ENCODE measurements at places on chromosomes 5 and 9.

GRCh38 chr5:73892806-73893205, 266.8 kb downstream of the ARHGEF28 start:
- no peak for DNase-seq

DNA sequence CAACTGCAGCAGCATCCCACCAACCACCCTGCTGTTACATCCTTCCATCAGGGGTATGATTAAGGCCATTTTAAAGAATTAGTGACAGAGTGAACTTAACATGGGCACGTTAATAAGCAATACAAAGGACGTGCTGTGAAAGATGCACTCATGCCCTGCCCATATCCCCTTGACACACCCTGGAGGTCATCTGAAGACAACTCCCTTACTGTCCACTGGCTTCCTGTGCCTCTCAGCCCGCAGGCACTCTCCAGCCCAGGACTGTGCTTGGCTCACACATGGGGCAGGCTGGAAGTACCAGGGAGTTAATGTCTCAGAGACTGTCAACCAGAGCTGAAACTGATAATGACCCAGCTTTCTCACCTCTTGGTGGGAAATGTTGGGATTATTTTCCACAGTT, 81.8 kb downstream of the TRIM36 start:
- DNase-seq: no peak

DNA sequence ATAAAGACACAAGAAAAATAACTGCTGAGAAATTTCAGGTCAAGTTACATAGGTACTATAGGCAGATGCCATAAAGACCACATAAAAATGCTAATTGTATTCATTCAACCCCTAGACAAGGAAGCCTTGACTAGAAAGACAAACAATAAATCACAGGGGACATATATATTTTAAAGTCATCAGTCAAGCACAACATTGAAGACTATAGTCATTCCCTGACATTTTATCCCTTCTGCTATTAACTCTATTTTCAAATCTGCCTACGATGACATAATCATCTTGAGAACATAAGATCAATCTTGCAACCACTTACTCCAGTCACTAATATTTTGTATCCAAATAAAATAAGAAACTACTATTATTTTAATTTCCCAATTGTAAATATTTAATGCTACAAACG, 38.3 kb downstream of the FAM13B start:
- no peak for DNase-seq

DNA sequence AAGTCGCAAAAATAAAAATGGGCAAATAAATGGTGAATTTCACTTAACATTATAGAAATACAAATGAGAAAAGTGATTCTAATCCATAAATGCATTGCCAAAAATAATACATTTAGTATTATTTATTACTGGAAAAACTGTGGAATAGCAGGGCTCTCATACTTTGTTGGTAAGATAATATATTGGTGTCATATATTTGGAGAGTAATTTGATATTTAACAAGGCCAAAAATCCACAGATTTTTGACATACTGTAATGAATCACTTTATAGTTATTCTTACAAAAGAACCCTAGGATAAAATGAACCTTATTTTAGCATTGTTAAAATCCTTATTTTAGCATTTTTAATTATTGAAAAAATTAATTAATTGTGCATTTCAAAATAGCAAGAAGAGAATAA, 397.2 kb upstream of the DAB2 start:
- no peak for DNase-seq

GRCh38 chr5:115459855-115460341, 84.7 kb downstream of the FEM1C start:
- no peak for DNase-seq

DNA sequence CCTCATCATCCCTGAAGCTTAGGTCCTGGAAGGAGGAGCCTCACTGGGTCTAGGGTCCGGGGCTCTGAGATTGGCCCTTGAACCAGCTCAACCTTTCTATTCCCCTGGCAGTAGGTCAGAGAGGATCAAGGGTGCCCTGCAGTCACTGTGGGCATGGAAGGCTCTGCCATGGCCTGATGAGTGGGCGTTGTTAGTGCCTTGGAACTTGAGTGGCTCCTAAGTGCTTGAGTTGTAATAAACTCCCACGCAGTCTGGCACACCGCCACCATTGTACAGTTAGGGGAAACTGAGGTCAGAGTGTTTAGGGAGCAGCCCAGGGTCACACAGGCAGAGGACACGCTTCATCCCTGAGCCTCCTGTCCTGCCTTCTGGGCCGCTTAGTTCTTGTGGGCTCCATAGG, 10.4 kb upstream of the SYNPO start:
- no peak for DNase-seq

GRCh38 chr5:133340822-133341221, 271.5 kb downstream of the FSTL4 start:
- DNase-seq: no peak

DNA sequence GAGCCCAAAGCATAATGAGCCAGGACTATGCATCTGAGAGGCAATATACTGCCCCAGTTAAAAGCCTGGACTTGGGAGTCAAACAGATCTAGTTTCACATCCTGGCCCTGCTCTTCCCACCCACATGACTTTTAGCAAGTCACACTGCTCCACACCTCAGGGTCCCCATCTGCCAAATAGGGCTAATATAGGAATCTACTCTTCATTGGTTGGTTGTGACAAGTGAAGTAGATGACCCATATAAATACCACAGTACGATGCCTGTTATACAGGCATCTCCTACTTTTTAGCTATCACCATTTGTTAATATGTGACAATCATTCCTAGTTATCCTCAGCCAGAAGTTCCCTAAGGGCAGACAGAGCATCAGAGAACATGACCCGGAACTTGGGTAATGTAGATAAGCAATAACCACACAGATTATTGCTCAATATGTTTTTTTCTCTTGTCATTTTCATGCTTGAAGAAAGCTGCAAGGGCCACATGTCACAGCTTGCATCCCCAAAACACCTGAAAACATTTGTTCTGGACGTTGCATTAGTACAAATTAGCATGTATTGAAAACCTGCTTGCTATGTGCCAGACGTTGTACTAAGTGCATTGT, 20.4 kb downstream of the ADAM19 start:
- DNase-seq: no peak

DNA sequence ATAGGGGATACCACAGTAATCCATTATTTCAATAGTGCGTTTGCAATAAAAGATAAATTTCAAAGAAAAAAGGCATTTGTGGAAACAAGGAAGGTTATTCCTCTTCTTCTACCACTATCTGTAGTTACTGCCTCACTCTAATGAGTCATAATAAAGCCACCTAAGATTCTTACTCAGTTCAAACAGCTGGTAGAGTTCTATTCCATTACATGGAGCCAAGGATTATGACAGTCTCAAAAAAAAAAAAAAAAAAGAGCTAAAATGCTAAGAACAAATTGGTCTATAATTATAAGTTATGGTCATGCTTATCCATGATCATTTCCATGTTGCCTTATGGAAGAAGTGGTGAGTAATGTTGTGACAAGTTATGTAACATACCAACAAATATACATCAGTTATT, 46.3 kb downstream of the DENND1A start:
- DNase-seq: no peak

- DNase-seq: no peak
Observed at GRCh38 chr9:104386425-104387069, 117.5 kb upstream of the OR13F1 start.

GRCh38 chr9:99998866-99999265, 92.4 kb downstream of the STX17 start:
- no peak for DNase-seq

Data from T-cell (primary cell).